Psoas muscle (tissue), 8 donors: ENCODE measurements at places on chromosomes 11 and 22. TPM values are rescaled to one million over a fixed set of nuclear protein-coding genes. Genes with fewer than 3 reads are reported as not detected.

DNA sequence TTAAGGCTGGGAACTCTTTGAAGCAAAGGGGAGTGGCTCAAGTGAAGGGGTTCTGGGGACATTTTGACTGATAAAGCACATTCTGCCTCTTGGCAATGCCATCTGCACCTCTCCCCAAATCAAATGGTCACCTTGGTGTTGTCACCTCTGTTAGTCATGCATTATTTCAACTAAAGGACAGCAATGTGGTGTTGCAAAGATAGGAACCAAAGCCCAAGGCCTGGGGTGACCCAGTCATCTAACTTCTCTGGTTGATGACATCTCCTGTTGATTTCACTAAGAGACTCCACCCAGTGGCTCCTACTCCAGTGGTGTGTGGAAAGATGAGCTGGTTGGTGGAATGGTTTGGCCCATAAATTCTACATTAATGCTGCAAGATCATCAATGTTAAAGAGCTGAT, 7.8 kb upstream of the MS4A1 start:
- no peak for DNase-seq

Gene C11orf97
- not detected for polyA plus RNA-seq

- no peak for DNase-seq
Observed at GRCh38 chr11:6614446-6614845, 2.4 kb upstream of the TAF10 start.

- peak; percentile 59 for DNase-seq
Observed at GRCh38 chr11:128290106-128290840, 297.1 kb downstream of the ETS1 start.

DNA sequence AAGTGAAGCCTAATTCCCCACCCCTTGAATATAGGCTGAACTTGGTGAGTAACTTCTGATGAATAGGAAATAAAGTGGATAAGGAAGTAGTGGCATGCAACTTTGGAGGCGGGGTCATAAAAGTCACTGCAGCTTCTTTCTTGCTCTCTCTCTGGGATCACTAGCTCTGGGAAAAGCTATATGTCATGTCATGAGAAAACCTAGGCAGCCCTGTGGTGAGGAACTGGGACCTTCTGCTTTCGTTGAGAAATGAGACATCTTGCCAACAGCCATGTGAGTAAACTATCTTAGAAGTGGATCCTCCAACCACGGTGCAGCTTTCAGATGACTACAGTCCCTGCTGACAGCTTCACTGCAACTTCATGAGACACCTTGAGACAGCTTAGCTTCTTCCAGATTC, 15.7 kb downstream of the ZNF214 start:
- DNase-seq, result no peak

DNA sequence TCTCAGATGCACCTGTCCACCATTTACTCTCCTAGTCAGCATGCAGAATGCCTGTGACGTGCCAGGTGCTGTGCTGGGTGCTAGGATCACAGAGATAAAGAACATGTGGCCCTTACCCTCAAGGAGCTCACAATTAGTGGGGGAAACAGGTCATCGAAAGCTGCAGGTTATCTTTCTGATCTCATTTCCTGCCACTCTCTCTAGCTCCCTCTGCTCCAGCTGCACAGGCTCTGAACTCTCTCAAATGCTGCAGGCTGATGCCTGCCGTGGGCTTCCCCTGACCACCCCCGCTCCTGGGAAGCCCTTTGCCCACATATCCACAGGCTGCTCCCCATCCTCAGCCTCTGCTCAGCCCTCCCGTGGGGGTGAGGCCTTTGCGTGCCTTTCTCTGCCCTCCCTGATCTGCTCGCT, 29.6 kb downstream of the SHANK3 start:
- DNase-seq, result peak; percentile 12

DNA sequence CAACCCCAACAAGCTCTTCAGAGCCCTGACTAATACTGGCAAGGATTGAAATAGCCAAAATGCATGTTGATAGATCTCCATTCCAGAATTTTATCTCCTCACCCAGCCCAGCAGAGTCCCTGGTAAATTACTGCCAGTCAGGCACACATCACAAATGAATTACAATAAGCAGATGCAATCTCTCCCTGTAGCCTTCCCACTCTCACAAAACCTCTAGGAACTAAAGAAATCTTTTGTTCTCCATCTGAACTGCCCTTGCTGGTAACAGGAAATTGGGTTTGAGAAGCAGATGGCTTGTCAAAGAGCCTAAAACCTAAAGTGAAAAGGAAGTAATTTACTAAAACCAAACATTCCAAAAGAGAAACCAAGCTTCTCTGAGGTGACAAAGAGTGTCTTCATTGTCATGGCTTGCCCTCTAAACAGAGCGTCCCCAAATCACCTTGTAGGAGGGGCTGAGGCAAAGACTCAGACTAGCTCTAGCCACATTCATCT, 59.5 kb downstream of the FAM168A start:
- DNase-seq, result no peak

Gene UBQLNL
- 0.01 TPM for polyA plus RNA-seq

DNA sequence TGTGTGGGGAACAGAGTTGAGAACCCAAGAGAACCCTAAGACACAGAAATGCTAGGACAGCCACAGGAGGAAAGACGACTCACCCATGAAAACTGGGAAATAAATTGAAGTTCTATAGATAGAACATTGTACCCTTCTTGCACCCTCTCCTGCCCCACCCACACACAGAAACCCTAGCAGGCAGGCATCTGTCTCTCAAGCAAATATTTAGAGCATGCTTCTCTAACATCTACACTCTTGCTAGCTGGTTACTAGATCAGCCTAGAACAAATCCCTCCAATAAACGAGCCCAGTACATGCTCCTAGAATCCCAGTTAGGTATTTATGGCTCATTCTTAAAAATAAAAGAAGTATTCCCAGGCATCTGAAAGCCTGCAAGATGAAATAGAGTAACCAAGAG, 32.1 kb upstream of the CLPB start:
- DNase-seq, result no peak

Gene COMMD9
- 67.2 TPM for polyA plus RNA-seq

Gene MAPK8IP2
- polyA plus RNA-seq, result 0.15 TPM

GRCh38 chr11:13668957-13669521, 571 bp downstream of the FAR1 start:
- DNase-seq, result peak; percentile 70

DNA sequence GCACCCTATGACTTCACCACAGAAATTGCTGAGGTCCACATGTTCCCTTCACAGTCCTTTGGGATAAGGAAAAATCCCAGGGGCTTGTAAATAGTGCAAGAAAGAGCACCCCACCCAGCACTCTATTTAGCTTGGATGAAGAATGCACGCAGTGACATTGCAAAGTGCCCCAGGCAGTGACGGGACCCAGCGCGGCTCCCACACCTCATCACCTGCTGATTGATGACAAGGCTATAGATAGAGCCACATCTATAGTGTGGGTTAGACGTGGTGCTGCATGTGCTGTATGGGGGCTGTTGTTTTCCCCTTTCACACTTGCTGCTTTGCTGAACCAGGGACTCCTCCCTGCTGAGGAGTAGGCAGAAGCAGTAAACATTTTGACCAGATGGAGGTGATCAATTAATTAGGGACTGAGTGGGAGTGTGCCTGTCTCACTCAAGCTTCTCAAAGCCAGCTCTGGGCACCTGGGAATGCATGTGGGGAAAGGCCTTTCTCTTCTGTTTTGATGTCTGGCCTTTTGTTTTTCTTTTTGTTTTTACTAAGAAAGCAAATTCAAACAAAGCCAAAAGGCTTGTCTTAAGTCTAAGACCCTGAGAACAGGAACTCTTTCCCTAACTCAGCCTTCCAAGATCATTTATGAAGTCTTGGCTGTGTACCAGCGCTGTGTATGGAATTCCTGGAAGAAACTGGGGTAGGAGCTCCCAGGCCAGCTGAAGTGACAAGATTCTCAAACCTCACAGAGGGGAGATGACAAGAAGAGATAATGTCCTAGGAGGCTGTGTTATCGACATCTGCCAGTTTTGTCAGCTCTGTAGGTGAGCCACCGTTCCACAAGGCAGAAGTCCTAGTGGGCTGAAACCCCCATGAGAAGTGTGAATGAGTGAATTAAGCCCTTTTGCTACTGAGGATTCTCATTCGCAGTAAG, 219.7 kb downstream of the BARX2 start:
- no peak for DNase-seq

GRCh38 chr11:84289381-84289906, 1003.3 kb upstream of the CCDC90B start:
- DNase-seq, result no peak

Gene SYT12
- polyA plus RNA-seq, result 0.18 TPM

Gene OR8D4
- polyA plus RNA-seq, result not detected

Gene TSSK2
- 0.14 TPM for polyA plus RNA-seq

- no peak for DNase-seq
Observed at GRCh38 chr11:58844361-58845005, at the start of gene GLYATL2. Gene GLYATL2, minus strand, starts transcription at chr11:58844704. Its CDS starts 5,092 bp downstream, at chr11:58839612.

Gene JAM3
- 3.0 TPM for polyA plus RNA-seq

- peak; percentile 91 for DNase-seq
Observed at GRCh38 chr22:43151251-43152002, at the start of gene TSPO. Gene TSPO, plus strand, starts transcription at chr22:43151559. Its CDS starts 7,680 bp downstream, at chr22:43159239.

DNA sequence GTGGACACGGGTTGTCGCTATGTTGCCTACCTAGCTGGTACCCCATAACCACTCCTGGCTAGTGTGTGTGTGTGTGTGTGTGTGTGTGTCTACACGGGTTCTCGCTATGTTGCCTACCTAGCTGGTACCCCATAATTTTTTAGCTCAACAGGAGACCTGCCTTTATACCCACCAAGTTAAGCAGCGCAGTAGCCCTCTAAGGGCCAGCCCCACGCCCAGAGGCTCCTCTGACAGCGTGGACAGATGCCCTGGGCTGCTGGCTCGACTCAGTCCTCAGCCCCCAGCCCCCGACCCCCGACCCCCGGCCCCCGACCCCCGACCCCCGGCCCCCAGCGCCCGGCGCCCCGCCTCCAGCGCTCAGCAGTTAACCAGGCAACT, 351 bp upstream of the AKIP1 start:
- DNase-seq, result no peak

Gene CREB3L1
- 1.6 TPM for polyA plus RNA-seq
